NCI-H1930 (cell line): ENCODE measurements at places on chromosomes 4 and X.

DNA sequence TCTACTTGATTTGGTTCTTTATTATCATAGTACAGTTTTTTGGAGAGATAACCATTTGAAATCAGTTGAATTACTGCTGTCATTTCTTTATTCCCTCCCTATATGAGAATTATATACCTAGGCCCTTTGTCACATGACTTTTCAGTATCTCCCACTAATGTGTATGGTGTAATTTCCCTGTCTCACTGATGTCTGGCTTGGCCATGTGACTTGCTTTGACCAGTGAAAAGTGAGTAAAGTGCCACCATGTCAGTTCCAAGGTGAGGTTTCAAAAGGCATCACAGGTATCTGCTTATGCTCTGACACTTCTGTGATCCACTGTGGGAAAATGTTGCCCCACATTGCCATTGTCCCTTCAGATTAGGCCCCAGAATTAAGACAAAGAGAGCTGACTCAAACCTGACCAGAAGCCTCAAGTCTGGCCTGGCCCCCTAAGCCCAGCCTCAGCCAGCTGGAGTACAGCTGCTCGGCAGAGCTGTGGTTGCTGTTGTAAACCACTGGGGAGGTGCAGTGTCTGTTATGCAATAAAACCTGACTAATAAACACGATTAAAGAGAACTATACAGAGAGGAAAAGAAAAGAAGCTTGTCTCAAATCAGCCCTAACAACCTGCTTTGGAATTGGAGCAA, 27.5 kb downstream of the SETD7 start:
- no peak for DNase-seq

- no peak for DNase-seq
Measured at GRCh38 chr4:106353786-106354185, 14.8 kb downstream of the GIMD1 start.

DNA sequence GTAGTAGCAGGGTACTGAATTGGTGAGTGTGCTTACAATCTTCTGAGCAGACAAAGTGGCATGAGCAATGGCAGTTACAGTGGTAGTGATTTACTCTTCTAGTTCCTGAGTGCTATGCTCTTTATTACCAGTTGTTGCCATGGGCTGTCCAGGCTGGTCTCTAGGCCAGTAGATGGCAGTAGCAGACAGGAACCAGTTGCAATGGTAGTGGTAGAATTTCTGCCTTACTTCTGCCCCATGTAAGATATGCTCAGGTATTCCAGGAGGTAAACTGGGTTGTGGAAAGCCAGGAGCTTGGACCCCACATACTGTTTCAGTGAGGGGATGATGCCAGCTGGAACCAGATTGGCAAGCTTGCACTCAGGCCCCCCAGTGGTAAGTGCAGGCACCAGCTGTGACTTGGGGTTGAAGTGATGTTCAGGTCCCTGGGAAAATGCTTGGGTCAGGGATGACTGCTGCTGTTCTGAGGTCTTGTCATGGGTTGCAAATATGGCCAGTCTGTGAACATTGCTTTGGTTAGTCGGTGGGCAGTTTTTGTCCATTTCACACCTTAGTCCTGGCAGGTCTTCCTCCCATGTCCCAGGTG, 63.0 kb upstream of the ZXDB start:
- no peak for DNase-seq

- no peak for DNase-seq
Measured at GRCh38 chrX:36961590-36961989, 46.6 kb upstream of the FAM47C start.

- DNase-seq = no peak
Measured at GRCh38 chrX:40202456-40202855, 104.7 kb upstream of the BCOR start.

GRCh38 chr4:180134091-180134866, 2108.9 kb upstream of the TENM3 start:
- DNase-seq = no peak
